ENCODE measurements at places on chromosomes 1 and 21. TPM values are rescaled to one million over a fixed set of nuclear protein-coding genes. Genes with fewer than 3 reads are reported as not detected.

GRCh38 chr1:233700338-233700737 is 86.4 kb downstream of the KCNK1 start:
- no peaks in the 10 kb centered on the region for H3K27me3 ChIP-seq
- DNase-seq = no peak
- H3K4me1 ChIP-seq = peaks cover 7% of the 10 kb centered on the region
- no peak overlapping the region for H3K4me3 ChIP-seq
- no peaks in the 10 kb centered on the region for H3K36me3 ChIP-seq

- H3K4me3 ChIP-seq = no peak overlapping the region
- no peak overlapping the region for H3K27ac ChIP-seq
- H3K4me1 ChIP-seq = no peaks in the 10 kb centered on the region
- DNase-seq = no peak
- no peaks in the 10 kb centered on the region for H3K27me3 ChIP-seq
Observed at GRCh38 chr1:97377432-97378034, 543.3 kb downstream of the DPYD start.

DNA sequence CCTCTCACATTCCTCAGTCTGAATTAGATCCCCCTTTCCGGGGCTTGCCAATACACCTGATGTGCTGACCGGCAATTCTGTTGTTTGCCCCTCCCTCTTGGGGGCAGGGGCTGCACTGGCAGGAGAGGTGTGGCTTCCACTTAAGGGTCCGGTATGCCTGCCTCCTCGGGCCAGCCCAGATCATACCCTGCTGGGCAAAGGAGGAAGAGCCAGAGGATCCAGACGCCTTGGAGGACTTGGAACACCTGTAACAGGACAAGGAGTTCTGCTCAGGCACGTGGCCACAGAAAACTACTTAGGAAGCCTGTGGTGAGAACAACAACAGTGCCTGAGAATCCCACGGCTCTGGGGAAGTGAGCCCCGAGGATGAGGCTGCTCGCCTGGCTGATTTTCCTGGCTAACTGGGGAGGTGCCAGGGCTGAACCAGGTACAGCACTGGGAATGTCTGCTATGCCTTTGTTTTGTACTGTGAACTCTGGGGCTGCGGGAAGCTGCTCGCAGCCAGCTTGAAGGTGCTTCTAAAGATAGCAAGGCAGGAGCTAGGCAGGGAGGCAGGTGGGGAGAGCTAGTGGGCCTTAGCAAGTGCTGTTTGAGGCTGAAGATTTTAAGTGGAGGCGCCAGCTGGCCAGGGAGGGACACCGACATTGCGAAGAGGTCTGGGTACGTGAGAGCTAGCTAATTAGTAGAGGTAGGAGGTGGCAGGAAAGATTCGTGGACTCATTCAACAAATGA is at the start of gene SMPDL3B:
Gene SMPDL3B, plus strand, starts transcription at position 183 of the 732 bp plus-strand sequence. Its CDS starts 184 bp downstream, at position 367.
- H3K36me3 ChIP-seq = no peaks in the 10 kb centered on the region
- peak; percentile 67 for DNase-seq
- H3K27me3 ChIP-seq = no peaks in the 10 kb centered on the region
- peak within 1 kb of the TSS; percentile 34 for H3K4me3 ChIP-seq

GRCh38 chr1:55589671-55590297 is 374.6 kb upstream of the USP24 start:
- no peaks in the 10 kb centered on the region for H3K27me3 ChIP-seq
- no peaks in the 10 kb centered on the region for H3K4me1 ChIP-seq
- H3K4me3 ChIP-seq = no peak overlapping the region
- no peaks in the 10 kb centered on the region for H3K36me3 ChIP-seq

DNA sequence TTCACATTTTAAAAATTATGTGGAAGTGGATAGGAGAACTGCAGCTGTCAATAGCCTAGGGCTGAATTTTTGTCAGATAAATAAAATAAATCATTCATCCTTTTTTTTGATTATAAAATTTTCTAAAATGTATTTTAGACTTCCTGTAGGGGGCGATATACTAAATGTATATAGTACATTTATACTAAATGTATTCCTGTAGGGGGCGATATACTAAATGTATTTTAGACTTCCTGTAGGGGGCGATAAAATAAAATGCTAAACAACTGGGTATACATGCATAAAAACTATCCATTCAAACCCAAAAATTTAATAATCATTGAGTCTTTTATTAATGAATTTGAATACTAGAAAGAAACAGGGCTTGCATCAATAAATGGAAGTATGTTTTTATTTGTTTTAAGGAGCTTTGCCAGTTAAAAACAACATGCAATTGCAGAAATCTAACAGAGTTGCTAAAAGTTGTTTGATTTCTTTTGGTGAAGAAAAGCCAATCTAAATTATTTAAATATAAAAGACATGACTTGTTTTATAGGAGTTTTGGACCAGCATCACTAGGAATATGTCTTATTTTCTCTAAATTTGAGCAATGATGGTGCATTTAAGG is 31.4 kb downstream of the CLCA1 start:
- no peak overlapping the region for H3K27ac ChIP-seq
- no peak overlapping the region for H3K4me3 ChIP-seq
- no peaks in the 10 kb centered on the region for H3K36me3 ChIP-seq
- no peak for DNase-seq
- H3K4me1 ChIP-seq = peaks cover 7% of the 10 kb centered on the region

- H3K4me3 ChIP-seq = no peak overlapping the region
- no peaks in the 10 kb centered on the region for H3K4me1 ChIP-seq
- no peak for DNase-seq
Observed at GRCh38 chr1:2429780-2430591, 17.6 kb upstream of the PEX10 start.

- H3K27me3 ChIP-seq = no peaks in the 10 kb centered on the region
- no peak overlapping the region for H3K27ac ChIP-seq
- no peak overlapping the region for H3K4me3 ChIP-seq
- no peaks in the 10 kb centered on the region for H3K4me1 ChIP-seq
Observed at GRCh38 chr1:110118636-110119396, 6.6 kb downstream of the UBL4B start.

DNA sequence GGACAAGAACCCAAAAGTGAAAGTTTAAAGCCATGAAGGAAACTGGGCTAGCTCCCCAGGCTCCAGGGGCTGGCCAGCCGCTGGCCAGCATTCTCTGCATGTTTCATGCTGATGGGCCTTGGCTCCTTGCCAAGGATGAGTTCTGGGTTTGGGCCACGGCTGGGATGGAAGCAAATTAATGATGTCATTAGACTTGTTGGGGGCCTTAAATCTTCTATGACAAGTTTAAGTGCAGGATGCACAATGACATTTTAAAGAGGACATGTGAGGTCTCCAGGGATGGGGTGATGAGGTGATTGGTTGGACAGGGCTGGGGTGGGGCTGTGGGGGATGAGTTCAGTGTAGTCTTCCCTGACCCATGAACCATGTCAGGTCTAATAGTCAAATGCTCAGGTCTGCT is 199.6 kb downstream of the TRABD2B start:
- H3K4me3 ChIP-seq = no peak overlapping the region
- H3K4me1 ChIP-seq = no peaks in the 10 kb centered on the region
- no peaks in the 10 kb centered on the region for H3K27me3 ChIP-seq
- H3K27ac ChIP-seq = no peak overlapping the region

DNA sequence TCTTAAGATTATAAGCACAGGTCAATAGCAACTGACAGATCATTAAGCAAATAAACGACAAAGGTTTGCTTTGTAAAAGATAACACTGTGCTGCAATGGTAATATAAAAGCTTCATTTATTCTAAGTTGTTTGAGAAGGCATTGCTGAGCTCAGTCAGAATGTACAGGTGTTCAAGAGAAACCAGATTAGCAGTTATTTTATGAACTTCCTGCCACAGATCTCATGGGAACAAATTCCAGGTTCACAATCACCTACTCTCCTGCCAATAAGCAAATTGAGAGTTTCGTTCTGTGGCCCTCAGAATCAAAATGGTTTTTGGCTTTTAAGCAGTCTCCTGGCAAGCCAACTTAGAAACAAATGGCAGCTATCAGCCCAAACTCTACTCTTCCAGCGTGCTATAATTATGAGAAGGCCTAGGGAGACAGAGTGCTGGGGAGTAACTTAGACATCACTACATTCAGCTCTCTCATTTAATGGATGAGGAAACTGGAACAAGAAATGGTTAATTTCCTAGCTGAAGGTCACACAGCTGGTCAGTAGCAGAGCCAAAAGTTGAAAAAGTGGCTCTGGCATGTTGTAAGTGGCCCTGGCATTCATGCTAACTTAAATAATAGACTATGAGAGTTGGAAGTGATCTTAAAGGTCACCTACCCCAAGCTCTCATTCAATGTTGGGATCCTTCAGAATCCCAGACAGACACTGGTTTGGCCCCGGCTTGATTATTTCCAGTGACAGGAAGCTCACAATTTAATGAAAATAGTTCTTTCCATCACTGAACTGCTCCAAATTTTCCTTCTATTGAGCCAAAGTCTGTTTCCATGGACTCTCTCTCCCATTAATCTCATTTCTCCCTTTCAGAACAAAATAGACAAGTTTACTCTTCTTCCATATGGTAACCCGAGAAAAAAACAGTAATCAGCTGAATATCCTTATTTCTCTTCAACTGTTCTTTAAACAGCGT is 82.6 kb upstream of the EDEM3 start:
- no peak overlapping the region for H3K4me3 ChIP-seq
- H3K27me3 ChIP-seq = no peaks in the 10 kb centered on the region
- H3K4me1 ChIP-seq = peaks cover 37% of the 10 kb centered on the region
- peak overlapping the region; percentile 63 for H3K27ac ChIP-seq
- peak; percentile 33 for DNase-seq

GRCh38 chr1:27816921-27817630 is 13.5 kb upstream of the PPP1R8 start:
- H3K27ac ChIP-seq = no peak overlapping the region
- no peaks in the 10 kb centered on the region for H3K27me3 ChIP-seq
- peaks cover 5% of the 10 kb centered on the region for H3K4me1 ChIP-seq

GRCh38 chr1:220979371-220979770 is 100.1 kb downstream of the HLX start:
- H3K4me1 ChIP-seq = peaks cover 6% of the 10 kb centered on the region
- no peak overlapping the region for H3K27ac ChIP-seq
- H3K27me3 ChIP-seq = no peaks in the 10 kb centered on the region
- no peak overlapping the region for H3K4me3 ChIP-seq
- no peaks in the 10 kb centered on the region for H3K36me3 ChIP-seq
- no peak for DNase-seq

DNA sequence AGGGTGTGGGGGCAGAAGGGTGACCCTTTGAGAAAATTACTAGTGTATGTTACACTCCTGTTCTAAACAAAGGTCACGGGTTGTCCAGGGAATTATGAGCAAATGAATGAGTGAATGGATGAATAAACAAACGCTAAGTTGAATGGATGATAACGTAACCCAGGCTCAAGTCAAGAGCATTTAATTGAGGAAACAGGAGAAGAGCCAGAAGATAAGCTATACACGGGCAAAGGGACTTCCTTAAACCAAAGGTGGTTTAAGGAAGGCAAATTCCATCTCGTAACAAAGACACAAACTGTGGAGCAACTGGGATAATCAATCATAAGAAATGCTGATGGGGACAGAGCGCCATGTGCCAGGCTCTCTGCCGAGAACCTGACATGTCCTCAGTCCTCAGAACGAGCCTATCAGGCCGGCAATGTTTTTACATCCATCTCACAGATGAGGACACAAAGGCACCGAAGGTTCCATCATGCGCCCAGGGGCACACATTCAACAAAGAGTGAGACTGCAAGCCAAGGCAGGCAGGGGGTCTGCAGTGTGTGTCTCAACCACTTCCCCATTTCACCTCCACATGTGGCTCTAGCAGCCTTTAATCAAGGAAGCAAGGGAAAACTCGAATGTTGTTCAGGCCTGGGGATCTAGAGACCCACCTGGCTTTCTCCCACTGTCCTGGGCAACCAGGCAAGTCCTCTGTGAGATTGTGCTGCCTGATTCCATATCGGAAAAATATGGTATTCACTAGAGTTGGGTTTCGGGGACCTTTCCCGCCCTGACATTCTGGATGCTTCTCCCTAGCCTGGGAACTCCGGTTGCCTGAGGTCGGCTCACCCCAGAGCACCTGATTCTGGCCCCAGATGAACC is 126.8 kb upstream of the EDN2 start:
- H3K27ac ChIP-seq = no peak overlapping the region
- H3K4me1 ChIP-seq = no peaks in the 10 kb centered on the region
- H3K27me3 ChIP-seq = no peaks in the 10 kb centered on the region
- no peak for DNase-seq
- no peak overlapping the region for H3K4me3 ChIP-seq

- no peaks in the 10 kb centered on the region for H3K27me3 ChIP-seq
- DNase-seq = no peak
- no peak overlapping the region for H3K4me3 ChIP-seq
- H3K4me1 ChIP-seq = no peaks in the 10 kb centered on the region
Observed at GRCh38 chr1:196309386-196309785, 298.9 kb downstream of the KCNT2 start.

GRCh38 chr1:220241072-220241663 is 31.1 kb downstream of the RAB3GAP2 start:
- no peak overlapping the region for H3K27ac ChIP-seq
- DNase-seq = no peak
- H3K4me3 ChIP-seq = no peak overlapping the region

- no peak overlapping the region for H3K4me3 ChIP-seq
- DNase-seq = no peak
- no peaks in the 10 kb centered on the region for H3K36me3 ChIP-seq
- H3K27me3 ChIP-seq = no peaks in the 10 kb centered on the region
- H3K27ac ChIP-seq = peak overlapping the region; percentile 70
Observed at GRCh38 chr1:225440380-225441221, 12.8 kb upstream of the LBR start.

GRCh38 chr21:45421071-45421845 is 16.3 kb downstream of the COL18A1 start:
- no peaks in the 10 kb centered on the region for H3K27me3 ChIP-seq
- no peaks in the 10 kb centered on the region for H3K36me3 ChIP-seq
- peaks cover 86% of the 10 kb centered on the region for H3K4me1 ChIP-seq
- peak overlapping the region; percentile 82 for H3K27ac ChIP-seq

DNA sequence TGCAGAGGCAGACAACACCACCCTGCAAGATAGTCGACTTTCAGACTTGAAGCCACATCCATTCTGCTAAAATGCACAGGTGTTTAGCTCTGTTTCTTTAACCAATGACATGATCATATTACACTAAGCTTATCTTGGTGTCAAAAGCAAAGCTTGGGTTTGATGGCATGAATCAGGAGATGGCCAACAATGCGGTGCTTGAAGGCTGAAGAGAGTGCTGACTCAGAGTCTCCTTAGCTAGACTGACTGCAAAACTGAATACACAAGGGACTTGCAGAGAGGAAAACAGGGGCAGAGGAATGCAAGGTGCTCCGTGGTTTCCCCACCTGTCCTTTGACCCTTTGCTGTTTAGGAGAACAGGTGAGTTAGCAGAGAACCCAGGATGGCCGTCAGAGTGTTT is 262.6 kb downstream of the SIPA1L2 start:
- H3K4me3 ChIP-seq = no peak overlapping the region
- no peak overlapping the region for H3K27ac ChIP-seq
- H3K4me1 ChIP-seq = no peaks in the 10 kb centered on the region
- DNase-seq = no peak
- no peaks in the 10 kb centered on the region for H3K36me3 ChIP-seq

- no peak overlapping the region for H3K27ac ChIP-seq
- no peaks in the 10 kb centered on the region for H3K36me3 ChIP-seq
- peaks cover 42% of the 10 kb centered on the region for H3K4me1 ChIP-seq
- no peaks in the 10 kb centered on the region for H3K27me3 ChIP-seq
- no peak for DNase-seq
- no peak overlapping the region for H3K4me3 ChIP-seq
Observed at GRCh38 chr1:89834083-89834704, 13.4 kb downstream of the LRRC8D start.

GRCh38 chr1:54018635-54019034 is 649 bp upstream of the LDLRAD1 start:
- no peak for DNase-seq
- no peaks in the 10 kb centered on the region for H3K36me3 ChIP-seq
- H3K27ac ChIP-seq = no peak overlapping the region
- no peak overlapping the region for H3K4me3 ChIP-seq

TMEM167B gene
- 12.7 TPM for total RNA-seq

GUCA2A gene
- not detected for total RNA-seq

OR10Z1 gene
- not detected for total RNA-seq

TRIM62 gene
- 4.7 TPM for total RNA-seq

DNM3 gene
- 4.0 TPM for total RNA-seq

SPATA21 gene
- not detected for total RNA-seq

C1QC gene
- 103 TPM for total RNA-seq

CHODL gene
- total RNA-seq = 4.9 TPM
